ENCODE measurements at places on chromosomes 6 and 20.

- no peak for DNase-seq
Measured at GRCh38 chr20:11691766-11692165, 225.9 kb upstream of the BTBD3 start.

- DNase-seq: no peak
Measured at GRCh38 chr20:31678389-31679356, 41.0 kb downstream of the COX4I2 start.

GRCh38 chr6:15673666-15674065 is 10.8 kb upstream of the DTNBP1 start:
- DNase-seq: no peak

DNA sequence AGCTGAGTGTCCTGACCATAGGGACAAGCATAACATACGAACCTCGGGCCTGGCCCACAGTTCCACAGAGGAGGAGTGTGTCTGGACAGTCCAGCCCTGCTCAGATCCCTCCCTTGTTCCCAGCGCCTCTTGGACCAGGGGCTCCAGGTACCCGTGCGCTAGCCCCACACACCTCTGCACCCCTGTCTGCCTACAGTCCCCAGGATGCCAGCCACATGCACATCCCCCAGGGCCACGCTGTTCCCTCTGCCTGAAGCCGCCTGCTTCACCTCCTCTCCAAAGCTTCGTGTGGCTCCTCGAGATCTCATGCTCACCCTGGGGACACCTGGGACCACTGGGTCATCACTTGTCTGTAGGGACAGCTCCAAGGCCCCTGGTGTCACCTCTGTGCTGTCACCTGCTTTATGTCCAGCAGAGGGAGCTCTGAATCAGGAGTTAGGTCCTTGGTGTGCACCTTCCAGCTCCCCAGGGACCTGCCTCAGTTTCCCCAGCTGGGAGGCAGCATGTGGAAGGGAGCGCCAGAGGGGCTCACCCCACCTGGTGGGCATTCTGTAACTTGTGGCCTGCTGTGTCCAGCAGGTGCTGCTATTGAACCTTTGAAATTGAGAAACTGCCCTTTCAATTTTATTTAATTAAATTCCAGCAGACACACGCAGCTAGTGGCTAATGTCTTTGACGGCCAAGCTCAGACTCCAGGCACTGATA is 7.3 kb upstream of the YTHDF1 start:
- DNase-seq: no peak

- DNase-seq: no peak
Measured at GRCh38 chr6:77715588-77715987, 62.7 kb downstream of the MEI4 start.

DNA sequence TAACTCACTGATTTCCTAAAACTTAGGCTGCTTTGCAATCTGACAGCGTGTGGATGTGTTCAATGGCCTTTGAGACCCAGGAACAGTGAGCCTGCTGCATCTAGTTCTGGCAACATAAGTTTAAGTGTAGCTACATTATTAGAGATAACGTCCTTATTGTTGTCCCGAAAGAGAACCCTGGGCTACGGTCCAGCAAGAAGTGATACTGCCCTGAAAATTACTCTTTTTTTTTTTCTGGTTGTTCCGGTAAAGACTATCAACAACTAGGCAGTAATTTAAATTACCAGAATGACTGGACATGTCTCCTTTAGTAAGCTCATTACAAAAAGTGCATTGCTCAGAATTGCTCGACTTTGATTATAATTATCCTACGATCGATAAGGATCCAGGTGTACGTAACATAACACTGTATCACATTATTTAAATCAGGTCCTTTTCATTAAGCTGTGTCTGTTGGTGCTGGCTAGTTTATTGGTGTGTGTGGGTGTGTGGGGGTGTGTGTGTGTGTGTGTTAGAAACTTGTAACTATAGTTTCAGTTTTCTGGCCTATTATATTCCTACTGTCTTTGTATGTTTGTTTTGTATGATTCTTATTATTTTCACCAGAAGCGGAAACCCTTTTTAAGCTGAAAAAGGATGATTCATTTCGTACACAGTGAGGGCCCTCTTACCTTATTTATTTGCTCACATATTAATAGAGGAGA is 3.0 kb downstream of the TSHZ2 start:
- no peak for DNase-seq

GRCh38 chr6:106128981-106129781 is 43.0 kb downstream of the PRDM1 start:
- no peak for DNase-seq

- DNase-seq: no peak
Measured at GRCh38 chr6:48996461-48997119, 466.5 kb downstream of the MMUT start.

- DNase-seq: no peak
Measured at GRCh38 chr6:14595751-14596150, 478.2 kb downstream of the CD83 start.

GRCh38 chr6:106939848-106940247 is 34.7 kb downstream of the CD24 start:
- DNase-seq: no peak

GRCh38 chr6:3741477-3741871 is 10.0 kb downstream of the PXDC1 start:
- no peak for DNase-seq

DNA sequence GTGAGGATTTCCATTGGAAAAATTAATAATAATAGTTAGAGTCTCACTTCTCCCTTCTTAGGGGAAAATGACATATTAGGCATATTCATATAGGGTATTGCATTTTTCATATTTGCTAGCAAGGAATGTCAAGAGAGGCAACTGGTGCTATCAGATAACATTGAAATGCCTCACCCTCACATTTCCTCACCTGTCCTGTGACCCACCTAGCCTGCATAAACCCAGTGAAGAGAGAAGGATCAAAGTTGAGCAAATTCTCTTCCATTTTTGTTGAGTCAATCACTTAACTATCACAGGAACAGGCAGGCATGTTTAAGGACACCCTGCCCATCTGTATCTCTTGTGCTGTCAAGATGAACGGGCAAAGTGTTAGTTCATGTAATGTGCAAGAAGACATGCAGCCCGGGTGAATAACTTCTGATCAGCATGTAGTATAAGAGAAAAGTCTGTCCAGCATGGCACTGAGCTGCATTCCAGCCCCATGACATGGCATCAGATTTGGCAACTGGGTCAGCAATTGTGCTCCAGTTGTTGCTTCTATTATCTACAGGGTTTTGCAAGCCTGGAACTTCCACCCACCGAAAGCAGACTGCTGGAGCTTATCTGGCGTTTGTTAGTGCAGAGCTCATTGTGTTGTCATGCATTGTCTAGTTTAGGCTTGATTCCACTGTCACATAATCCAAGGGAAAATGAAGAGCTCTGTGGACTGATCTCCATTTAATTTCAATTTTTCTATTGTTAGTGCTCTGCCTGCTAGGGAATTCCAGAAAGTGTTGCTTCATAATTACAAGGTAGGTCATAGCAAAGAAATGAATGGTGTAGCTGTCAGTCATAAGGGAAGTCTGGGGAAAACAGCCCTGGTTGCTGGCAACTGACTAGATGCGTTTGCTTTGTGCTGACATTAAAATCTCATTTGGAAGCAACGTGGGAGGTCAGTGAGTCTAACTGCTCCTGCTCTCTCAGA is 138.4 kb upstream of the TNFAIP3 start:
- no peak for DNase-seq

GRCh38 chr6:16523606-16524379 is 237.5 kb downstream of the ATXN1 start:
- DNase-seq: no peak

DNA sequence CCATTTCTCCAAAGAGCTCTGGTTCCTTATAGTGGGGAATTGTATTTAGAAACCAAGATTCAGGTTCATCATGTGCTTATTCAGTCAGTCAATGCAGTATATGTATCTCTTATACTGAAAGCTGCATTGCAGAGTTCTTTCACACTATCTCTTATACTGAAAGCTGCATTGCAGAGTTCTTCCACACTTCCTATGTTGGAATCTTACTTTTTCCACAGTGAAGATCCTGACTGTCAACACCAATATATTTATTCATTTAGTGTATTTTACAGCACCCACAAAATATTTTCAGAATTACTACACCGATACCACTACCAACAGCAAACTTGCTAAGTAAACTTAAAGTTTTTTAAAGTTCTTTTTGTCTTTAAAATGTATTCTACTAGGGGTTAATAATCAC is 349.3 kb upstream of the MMS22L start:
- no peak for DNase-seq

GRCh38 chr20:8424010-8424409 is 291.9 kb downstream of the PLCB1 start:
- no peak for DNase-seq

- DNase-seq: no peak
Measured at GRCh38 chr6:102085257-102085656, 691.7 kb downstream of the GRIK2 start.

DNA sequence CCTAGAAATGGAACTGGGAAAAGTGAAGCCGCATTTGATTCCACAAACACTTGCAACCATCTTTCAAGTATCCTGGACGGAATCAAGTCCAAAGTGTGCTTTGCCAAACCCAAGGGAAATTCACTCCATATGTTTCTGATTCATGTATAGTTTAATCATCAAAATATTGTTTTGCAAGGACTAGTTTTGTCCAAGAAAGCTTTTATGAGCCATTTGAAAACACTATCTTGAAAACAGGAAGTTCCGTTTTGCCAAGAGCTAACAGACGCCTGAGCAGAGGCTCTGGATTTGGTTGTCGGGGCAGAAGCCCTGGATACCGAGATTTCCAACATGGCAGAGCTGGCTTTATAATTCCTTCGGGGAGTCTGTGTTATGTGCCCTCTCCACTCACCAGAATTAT is 251.1 kb downstream of the PHACTR1 start:
- no peak for DNase-seq

DNA sequence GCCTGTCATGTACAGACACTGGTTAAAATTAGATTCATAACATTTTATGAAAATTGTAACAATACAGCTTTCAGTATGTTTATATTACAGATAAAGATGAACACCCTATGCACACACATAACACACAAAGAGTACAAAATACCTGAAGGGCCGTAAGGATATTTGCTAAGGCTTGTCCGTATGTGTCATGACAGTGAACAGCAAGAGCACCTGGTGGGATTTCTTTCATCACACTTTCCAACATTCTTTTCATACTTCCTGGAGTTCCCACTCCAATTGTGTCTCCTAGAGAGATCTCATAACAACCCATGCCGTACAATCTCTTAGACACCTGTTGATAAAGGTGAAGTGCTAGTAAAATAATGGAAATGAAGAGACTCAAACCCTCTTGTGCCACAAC is 83.7 kb downstream of the HMGCLL1 start:
- no peak for DNase-seq

DNA sequence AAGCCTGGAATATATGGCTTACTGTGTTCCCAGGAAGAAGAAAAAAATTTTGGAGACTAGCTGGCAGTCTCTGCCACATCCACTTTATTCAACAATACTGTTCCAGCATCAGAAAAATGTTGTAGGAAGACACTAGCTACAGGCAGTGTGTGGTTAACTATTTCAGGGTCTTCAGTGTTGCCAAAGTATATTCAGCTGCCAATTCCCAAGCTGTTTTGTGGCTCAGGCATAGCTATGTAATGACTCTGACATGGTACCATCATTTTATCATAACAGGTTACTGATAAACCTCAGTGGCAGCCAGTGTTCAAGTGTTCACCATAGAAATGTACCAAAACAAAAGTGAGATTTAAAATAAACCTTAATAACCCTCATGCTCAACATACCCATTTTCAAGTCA is 503.1 kb downstream of the ADGRB3 start:
- DNase-seq: no peak

DNA sequence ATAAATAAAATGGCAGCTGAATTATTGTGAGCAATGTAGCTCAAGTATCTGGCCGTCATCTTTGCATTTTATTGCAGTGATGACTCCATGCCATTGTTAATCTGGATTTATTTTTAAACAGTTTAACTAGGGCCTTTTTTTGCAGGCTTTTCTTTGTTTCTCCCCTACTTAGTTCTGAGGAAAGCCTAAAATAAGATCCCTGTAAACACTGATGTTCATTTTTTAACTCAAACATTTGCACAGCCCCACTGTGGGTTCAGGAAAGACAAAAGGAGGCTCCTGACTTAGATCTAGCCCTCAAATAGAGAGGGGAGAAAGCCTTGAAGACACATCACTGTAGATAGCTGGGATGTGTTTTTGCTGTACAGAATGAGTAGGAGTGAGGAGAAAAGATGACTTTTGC is 69.2 kb downstream of the PLEKHG1 start:
- no peak for DNase-seq

- no peak for DNase-seq
Measured at GRCh38 chr6:14349507-14349906, 231.9 kb downstream of the CD83 start.

- no peak for DNase-seq
Measured at GRCh38 chr6:89460713-89461112, 27.8 kb downstream of the ANKRD6 start.

DNA sequence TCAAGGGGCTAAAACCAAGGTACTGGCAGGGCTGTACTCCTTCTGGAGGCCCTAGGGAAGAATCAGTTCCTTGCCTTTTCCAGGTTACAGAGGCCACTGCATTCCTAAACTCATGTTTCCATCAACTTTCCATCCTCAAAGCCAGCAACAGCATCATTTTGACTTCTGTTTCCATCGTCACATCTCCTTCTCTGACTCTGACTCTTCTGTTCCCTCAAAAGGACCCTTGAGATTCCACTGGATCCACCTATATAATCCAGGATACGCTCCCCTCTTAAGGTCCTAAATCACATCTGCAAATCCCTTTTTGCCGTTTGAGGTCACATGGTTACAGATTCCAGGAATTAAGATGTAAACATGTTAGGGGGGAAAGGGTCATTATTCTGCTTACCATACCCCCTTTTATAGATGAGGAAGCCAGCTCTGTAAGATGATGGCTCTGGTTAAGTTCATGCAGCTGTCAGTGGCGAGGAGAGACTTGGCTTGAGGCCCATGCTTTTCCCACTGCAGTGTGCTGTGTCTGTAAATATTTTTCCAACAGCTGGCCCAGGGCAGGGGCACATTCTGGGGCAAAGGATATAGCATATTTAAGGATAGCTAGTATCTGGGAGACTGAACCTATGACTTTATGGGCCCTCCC is 114.6 kb downstream of the TNFRSF21 start:
- no peak for DNase-seq

- DNase-seq: no peak
Measured at GRCh38 chr6:155828989-155829388, 373.4 kb upstream of the NOX3 start.

GRCh38 chr20:24770628-24771541 is 178.2 kb upstream of the CST7 start:
- DNase-seq: no peak

GRCh38 chr6:92231171-92231701 is 1188.1 kb downstream of the EPHA7 start:
- peak; percentile 71 for DNase-seq

- no peak for DNase-seq
Measured at GRCh38 chr6:6542357-6542756, 46.2 kb upstream of the LY86 start.

DNA sequence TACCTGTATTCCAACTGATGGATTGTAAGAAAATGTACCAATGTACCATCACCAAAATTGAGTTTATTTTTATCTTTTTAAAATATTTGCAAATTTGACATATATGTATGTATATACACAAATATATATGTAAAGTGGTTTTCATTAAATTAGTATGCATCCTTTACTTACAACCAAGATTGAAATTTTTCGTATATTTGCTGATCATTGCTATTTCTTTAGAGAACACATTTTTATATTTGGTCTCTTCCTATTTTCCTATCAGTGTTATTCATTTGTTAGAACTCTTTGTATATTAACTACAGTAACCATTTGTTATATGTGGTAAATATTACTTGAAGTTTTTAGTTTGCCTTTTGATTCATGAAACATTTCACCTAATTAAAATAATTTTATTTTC is 74.2 kb downstream of the MTFR2 start:
- DNase-seq: no peak

- DNase-seq: peak; percentile 4
Measured at GRCh38 chr20:35296101-35296554, 3.9 kb upstream of the FAM83C start.

GRCh38 chr6:144266091-144266649 is 19.0 kb upstream of the UTRN start:
- no peak for DNase-seq
